Stimulated activated CD4-positive, alpha-beta T cell treated with anti-CD3 and anti-CD28 coated beads, Interleukin-12 subunit alpha, Interleukin-12 subunit beta, amount 100 ng/mL, for 24 hours (primary cell): ENCODE measurements at places on chromosomes 2 and 18.

- DNase-seq, result no peak
Observed at GRCh38 chr2:158266111-158266510, 164.4 kb downstream of the UPP2 start.

DNA sequence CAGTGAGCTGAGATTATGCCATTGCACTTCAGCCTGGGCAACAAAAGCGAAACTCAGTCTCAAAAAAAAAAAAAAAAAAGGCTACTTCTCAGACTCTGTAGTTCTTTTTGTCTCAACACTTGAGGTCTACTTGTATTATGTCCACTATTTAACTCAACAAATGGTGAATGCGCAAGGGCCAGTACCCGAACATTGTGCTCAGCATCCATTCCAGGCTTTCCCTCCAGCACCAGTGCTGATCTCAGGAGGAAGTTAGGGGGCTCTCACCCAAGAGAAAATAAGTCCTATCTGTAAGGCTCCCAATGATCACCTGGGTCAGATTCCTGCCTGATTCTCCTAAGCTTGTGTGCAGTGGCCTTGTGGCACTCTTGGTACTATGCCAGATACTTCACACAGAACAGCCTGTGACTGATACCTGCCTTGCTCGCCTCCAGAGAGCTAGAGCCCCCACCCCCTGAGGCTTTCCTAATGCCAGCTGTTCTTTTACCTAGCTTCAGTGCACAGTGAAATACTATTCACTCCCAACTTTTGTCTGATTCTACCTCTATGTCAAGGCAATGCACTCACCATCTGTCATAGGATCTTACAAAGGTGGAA is 74.9 kb downstream of the INO80D start:
- no peak for DNase-seq

DNA sequence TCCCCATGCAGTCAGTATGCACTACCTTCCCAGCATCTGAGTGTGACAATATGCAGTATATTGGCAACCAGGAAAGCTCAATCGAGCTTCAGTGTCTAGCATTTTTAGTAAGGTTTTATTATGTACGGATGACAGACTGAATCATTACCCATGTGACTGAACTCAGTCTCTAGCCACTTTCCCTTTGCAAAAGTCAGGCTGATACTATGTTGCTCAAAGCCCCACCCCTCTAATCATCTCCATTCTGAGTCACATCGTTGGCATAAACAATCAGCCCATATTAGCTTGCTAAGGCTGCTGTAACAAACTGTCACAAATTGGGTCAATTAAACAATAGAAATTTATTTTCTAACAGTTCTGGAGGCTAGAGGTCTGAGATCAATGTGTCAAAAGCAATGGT is 25.8 kb upstream of the SRD5A2 start:
- no peak for DNase-seq

DNA sequence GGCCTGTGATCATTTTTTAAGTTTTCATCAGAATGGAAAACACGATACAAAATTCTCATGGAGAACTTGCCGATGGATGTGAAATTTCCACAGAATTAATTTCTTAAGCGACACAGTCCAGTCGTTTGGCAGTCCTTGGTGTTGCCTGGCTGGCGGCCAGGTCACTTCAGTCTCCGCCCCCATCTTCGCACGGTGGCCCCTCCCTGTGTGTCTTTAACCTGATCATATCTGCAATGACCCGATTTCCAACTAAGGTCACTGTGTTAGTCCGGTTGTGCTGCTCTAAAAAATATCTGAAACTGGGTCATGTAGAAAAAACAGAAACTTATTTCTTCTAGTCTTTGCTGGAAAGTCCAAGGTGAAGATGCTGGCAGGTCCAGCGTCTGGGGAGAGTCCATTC is 44.5 kb upstream of the COPS8 start:
- DNase-seq, result no peak

- DNase-seq, result no peak
Observed at GRCh38 chr2:40118622-40119021, 333.3 kb downstream of the SLC8A1 start.

DNA sequence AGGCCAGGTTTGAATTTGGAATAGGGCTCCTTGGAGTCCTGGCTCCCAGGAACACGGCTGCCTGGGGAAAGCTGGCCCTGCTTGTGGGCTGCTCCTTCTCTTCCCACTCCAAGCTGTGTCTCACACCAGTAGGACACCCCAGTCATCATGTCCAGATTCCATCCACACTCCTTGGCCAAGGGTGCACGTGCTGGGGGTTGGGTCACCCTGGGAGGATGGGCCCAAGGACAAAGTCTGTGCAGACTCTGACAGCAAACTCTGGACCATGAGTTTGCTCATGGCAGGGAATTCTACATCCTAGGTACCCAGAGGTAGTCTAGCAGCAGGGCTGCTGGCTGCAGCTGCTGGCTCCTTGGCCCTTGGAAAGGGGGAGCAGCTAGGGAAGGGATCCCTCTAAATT is 102.4 kb upstream of the EPAS1 start:
- no peak for DNase-seq

GRCh38 chr2:162202203-162202602 is 41.0 kb downstream of the FAP start:
- DNase-seq, result no peak

DNA sequence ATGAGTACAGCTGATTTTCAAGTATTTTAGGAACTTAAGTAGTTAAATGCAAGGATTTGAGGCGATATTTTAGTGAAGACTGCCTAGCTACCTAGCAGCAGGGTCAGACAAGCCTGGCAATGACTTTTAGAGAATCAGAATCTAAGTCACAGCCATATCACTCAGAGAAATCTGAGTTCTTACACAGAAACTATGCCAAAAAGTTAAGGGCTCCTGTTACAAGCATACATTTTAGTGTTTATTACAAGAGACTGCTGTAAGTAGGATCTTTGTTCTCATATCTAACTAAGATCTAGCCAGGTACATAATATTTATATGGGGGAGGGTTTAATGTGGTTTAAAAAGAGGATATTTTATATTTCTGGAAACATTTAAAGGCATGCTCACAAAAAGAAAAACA is 37.5 kb downstream of the MAP4K3 start:
- DNase-seq, result no peak

DNA sequence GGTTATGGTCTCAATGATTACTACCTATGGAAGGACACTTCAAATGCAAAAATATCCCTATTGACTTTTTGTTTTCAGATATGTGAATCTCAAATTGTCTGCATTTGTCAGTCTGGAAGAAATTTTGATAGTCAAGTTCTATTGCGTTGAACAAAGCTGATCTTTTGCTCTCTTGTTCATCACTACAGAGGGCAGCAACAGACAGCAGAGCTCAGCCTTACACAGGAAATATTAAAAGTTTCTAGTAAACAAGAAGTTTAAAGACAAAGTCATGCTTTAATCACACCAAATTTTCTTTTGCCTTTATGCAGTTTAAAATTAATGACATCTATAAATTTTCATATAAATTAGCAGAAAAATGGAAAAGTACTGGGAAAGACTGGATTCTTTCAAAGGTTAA is 617.5 kb downstream of the NR4A2 start:
- no peak for DNase-seq

DNA sequence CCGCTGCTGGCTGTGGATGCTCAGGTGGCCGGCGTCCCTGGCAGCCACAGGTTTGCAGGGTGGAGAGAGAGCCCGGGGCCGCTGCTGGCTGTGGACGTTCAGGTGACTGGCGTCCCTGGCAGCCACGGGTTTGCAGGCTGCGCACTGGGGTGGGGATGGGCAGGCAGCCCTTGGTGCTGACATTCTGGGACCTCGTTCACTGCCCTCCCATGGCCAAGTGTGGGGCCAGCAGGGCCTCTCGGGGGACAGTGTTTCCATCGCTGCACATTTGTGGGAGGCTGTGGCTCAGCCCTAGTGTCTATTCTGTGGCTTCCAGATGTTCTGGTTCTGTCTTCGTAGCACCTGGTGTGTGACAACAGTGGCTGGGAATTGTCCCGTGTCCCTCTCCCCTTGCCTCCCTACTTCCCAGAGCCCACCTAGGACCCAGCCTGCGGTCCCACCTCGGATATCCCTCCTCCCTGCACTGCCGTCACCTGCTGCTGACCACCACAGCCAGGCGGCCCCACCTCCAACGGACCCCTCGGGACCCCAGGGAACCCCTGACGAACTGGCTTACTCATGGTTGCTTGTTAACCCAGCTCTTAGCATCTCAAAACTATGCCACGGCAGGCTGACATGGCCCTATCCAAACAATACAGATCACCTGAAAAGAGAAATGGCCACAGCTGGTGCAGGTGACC is 915 bp downstream of the CROCC2 start:
- DNase-seq, result no peak

DNA sequence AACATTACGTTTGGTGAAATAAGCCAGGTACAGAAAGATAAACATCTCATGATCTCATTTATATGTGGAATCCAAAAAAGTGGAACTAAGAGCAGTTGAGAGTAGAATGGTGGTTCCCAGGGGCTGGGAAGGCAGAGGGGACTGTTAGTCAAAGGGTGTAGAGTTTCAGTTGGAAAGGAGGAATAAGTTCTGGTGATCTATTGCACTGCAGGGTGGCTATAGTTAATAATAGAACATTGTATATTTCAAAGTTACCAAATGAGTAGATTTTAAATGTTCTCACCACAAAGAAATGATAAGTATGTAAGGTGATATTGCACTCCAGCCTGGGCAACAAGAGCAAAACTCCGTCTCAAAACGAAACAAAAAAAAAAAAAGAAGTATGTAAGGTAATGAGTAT is 260.1 kb upstream of the RAB6C start:
- no peak for DNase-seq

DNA sequence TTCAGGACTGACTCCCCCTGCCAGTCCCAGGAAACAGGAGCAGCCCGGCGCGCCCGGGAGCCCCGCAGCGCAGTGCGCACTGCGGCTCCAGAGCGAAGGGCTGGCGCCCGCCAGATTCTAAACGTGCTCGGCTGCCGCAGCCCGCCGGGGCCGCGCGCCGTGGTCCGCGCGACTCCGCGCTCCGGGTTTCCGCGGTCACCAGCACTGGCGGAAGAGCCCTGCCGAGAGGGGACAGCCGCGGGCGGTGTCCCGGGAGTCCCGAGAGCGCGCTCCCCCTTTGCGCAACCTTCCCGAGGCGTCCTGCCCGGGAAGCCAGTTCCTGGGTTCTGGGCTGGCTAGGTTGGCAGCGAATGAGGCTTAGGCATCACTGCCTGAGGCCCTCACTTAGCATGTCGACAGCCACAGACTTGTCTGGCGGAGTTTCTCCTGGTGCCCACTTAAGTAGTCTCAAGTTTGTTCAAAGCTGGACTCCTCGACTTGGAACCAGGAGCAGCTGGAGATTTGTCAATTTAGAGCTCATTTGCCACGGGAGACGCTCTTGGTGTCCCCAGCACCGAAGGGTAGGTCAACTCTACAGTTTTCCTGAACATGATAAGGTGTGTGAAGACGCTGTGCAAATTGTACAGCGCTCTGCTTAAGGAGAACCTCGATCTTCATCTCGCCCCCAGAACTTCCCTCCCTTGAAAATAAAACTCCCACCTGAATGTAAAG is 1.5 kb upstream of the VSNL1 start:
- DNase-seq, result no peak

GRCh38 chr2:122357998-122358397 is 602.5 kb downstream of the TSN start:
- DNase-seq, result no peak

DNA sequence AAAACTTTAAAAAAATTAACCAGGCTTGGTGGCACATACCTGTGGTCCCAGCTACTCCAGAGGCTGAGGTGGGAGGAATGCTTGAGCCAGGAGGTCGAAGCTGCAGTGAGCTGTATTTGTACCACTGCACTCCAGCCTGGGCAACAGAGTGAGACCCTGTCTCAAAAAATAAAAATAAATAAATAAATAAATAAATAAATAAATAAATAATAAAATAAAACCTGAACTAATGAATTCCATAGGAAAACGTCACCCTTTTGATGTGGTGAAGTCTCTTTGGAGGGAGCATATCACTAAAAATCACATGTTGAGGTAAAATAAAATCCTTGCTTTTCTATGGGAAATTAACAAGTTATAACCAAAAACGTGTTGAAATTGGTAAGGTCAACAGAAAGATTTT is 29.6 kb upstream of the ITGAV start:
- no peak for DNase-seq

- no peak for DNase-seq
Observed at GRCh38 chr2:96940001-96940615, 46.3 kb downstream of the FAM178B start.

DNA sequence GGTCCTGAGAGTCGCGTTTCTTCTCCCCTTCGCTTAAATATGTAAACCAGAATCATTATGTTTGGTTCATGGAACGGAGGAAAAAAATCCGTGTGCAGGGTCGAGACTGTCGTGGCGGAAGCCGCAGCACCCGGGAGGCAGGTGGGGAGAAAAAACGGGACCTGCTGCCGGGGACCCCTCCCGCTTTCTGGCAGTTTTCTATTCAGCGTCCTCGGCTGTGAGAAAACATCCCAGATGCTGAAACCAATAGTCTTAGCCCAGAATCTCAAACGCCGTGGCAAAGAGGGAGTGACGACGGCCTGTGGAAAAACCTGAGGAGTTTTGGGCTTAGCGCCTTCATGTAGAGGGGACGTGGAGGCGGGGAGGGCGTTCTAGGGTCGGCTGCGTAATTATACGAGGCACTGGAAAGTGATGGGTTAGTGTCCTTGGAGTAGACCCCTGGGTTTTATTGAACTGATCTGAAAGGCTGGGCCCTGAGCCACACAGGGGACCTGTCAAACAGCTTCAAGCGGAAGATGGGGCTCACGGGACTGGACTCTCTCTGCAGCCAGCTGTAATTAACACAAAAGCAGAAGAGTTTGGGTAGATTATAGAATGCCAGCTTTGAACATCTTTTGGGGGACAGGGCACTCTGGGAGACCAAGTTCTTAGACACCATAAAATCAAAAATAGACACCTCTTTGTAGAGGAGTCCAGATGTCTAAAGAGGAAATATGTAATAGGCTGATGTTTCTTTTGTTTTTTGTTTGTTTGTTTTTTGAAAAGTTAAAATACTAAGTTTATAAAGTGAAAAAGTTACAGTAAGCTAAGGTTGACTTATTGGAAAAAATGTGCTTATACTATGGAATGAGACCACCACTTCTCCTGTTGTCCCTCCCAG is 834 bp upstream of the BUB1 start:
- DNase-seq, result no peak

GRCh38 chr2:30690126-30690561 is 117.1 kb downstream of the CAPN13 start:
- DNase-seq, result no peak

- DNase-seq, result no peak
Observed at GRCh38 chr18:22346953-22347605, 70.6 kb downstream of the CTAGE1 start.

GRCh38 chr2:235073868-235074413 is 122.1 kb downstream of the SH3BP4 start:
- DNase-seq, result no peak

DNA sequence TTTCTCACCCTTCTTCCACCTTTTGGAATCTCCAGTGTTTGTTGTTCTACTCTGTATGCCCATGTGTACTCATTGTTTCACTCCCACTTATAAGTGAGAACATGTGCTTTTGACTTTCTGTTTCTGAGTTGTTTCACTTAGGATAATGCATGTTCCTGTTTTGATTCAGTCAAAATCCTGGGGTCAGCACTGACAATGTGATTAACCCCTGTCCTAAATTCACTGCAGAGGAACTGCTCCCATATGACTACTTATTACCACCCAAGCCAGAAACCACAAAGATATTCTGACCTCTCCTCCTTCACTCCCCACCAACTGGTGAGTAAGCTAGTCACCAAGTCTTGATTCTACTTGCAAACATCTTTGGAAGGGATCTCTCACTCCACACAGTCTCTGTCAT is 251.4 kb upstream of the TCF4 start:
- no peak for DNase-seq

- DNase-seq, result no peak
Observed at GRCh38 chr2:197954328-197954727, 149.9 kb downstream of the PLCL1 start.
